ENCODE measurements at places on chromosomes 4 and X.

DNA sequence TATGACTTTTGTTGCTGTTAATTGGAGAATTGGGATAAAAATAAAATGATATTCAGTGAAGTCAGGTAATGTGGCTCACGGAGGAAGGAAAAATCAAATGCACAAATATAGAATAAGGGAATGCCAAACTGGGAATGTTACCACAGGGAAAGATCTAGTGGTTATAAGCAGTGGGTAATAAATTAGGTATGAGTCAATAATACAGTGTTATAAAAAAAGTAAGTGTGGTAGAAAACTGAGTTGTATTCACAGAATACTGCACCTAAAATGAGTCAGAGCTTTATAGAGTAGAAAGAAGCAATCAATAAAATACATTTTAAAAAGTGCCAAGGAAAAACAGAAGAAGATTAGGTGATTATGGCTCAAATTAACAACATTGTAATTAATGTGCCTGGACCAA lies 34.5 kb downstream of the INTS12 start:
- DNase-seq: no peak

- DNase-seq: no peak
These were observed 115.0 kb upstream of the LDB2 start for GRCh38 chr4:17013382-17014006.

DNA sequence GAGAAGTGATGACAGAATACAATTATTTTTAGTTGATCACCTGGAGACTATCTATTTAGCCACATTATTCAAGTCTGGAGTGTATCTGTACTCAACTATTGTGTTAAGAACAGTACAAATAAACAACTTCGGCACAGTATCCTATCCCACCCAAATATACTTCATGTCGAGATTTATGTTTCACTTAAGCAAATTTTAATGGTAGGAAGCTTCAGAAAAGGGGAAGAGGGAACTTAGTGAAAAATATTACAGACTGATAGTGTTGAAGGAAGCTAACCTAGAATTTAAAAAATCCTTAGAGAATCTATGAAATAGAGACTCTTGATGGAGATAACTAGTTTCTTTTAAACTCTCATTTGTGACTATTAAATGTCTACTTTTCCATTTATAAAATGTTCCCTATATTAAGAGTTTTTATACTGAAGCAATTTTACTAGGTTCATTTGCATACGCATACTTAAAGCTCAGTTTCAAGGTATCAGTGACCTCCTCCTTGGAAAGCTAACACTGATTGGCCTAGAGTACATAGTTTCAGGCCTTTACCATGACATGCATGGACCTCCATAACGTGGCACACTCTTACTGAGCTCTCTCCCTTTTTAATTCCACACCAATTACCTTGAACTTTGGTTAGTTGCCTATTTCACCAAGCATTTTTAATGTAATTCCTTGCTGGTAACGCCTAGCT lies 197.7 kb downstream of the CAMK2D start:
- DNase-seq: no peak

DNA sequence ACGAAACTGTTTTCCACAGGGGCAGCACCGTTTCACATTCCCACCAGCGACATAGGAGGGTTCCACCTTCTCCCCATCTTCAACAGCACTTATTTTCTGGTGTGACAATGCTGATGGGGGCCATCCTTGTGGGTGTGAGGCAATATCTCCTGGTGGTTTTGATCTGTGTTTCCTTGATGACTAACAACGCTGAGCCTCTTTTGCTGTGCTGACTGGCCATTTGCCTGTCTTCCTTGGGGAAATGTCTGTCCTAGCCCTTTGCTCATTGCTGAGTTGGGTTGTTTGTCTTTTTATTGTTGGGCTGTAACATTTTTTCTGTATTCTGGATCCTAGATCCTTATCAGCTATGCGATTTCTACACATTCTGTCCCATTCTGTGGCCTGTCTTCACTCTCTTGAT lies 33.7 kb downstream of the ATP2B3 start:
- no peak for DNase-seq

DNA sequence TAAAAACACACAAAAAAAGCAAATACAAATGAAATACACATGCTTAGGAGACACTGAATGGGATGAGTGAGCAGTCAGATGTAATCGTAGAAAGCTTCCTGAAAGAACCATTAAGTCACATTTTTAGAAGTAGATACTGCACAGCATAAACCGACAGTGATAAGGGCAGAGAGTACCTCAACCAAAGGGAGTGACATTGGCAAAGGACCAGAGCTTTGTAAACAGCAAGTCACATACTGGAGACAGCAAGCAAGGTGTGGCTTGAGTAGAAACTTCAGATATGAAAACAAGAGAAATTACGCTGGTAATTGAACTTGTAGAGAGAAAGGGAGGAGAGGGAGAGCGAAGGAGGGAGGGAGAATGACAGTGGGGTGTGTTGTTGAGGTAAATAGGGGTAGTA lies 92.0 kb downstream of the CHRDL1 start:
- no peak for DNase-seq

GRCh38 chrX:10011991-10012390 lies 44.8 kb downstream of the CLDN34 start:
- peak; percentile 16 for DNase-seq

- no peak for DNase-seq
These were observed 28.6 kb upstream of the TAF9B start for GRCh38 chrX:78168065-78168464.

DNA sequence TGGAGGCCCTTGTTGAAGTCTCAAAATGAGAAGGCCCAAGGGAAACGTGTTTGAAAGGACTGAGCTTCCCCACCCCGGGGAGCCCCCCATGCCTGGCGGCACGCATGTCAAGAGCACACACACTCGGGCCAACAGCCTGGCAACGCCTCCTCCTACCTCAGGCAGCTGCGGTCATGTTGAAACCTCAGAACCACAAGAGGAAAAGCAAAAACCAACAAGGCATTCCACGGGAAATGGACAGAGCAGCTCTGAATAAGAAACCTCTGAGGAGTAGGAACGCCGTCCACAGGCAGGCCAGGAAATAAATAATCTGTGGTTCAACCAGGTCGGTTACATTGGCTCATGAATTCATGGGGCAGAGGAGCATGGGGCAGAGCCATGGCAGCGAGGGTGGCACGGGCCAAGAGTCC lies 95.7 kb upstream of the AFAP1 start:
- DNase-seq: no peak

DNA sequence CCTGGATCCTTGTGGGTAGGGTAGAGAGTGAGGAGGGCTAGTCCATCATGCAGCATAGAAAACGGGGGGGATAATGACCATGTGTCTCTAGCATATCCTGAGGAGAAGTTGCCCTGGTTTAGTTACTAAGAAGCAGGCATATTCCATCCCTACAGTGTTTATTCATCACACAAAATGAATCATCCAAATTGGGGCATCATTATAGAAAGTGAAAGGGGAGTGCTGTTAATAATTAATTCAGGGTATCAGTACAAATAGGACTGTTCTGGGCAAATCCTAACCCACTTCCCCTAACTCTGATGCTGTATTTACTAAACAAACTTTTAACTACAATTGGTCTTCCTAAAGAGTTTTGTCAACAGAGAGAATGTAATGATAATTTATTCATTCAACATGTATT lies 281.1 kb upstream of the ARX start:
- no peak for DNase-seq

DNA sequence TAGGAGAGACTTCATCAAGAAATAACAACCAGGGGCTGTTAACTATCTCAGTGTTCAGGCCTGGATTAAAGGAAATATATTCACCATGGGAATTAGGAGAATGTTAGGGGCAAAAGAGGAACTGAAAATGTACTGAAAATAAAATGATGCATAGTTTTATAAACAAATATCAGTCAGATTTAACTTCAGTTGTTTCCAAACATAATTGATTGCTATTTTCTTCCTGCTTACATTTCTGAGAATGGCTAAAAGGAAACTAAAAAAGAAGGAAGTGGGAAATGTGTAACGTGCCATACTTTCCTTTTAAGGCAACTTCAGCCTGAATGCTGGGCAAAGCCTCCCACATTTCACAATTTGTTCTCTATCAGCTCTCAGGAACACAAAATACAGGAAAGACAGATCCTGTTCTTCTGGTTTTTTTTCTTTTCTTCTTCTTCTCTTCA lies 178.1 kb downstream of the MAML3 start:
- DNase-seq: no peak

GRCh38 chr4:57303012-57303751 lies 193.0 kb upstream of the IGFBP7 start:
- no peak for DNase-seq

- DNase-seq: no peak
These were observed 167.3 kb downstream of the SLIT2 start for GRCh38 chr4:20418861-20419451.

GRCh38 chrX:133922390-133922771 lies 63.0 kb downstream of the GPC3 start:
- DNase-seq: no peak

GRCh38 chr4:4655901-4656300 lies 114.1 kb upstream of the STX18 start:
- no peak for DNase-seq

- no peak for DNase-seq
These were observed 365.4 kb upstream of the TECRL start for GRCh38 chr4:64774626-64775025.
